ENCODE measurements at places on chromosomes 6 and 20.

- DNase-seq = no peak
These were observed 21.2 kb downstream of the RSPH3 start for GRCh38 chr6:158978757-158979156.

- no peak for DNase-seq
These were observed 3.9 kb downstream of the SLC29A1 start for GRCh38 chr6:44227148-44227793.

DNA sequence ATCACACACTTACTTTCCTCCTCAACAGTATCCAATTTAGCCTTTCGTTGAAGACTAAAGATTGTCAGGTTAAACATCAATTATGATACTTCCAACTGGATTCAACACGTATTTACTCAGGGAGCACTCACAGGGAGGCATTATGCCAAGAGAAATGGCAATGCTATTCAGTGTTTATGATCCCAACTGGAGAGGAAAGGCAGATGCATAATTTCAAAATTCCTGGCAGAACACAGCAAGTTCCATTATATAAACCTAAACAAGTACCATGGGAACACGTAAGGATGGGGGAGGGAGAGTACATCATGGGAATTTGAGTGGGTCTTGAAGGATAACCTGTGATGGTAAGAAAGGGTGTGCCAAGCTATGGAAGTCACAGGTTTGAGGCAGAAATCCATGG, 112.7 kb downstream of the ISM1 start:
- no peak for DNase-seq

GRCh38 chr6:43489277-43490072, 12.1 kb downstream of the TJAP1 start:
- no peak for DNase-seq

DNA sequence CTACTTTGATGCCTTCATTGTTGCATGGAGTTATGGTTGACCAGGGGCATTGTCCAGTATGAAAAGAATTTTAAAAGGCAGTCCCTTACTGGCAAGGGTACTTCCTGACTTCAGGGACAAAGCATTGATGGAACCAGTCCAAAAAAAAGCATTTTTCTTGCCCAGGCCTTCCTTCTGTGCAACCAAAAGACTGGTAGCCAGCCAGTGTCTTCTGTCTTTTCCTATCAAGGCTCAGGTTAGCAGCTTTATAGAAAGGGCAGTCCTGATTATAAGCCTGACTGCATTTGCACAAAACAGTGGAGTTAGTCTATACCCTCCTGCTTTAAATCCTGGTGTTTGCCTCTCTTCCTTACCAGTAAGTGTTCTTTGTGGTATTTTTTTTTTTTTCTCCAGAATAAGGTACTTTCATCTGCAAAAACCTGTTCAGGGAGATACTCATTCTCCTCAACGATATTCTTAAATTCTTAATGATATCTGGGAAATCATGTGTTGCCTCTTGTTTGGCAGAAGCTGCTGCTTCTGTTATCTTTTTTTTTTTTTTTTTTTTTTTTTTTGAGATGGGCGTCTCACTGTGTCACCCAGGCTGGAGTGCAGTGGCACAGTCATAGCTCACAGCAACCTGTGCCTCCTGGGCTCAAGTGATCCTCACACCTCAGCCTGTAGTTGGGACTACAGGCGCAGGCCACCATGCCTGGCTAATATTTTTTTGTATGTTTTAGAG, 33.9 kb downstream of the SCAF8 start:
- DNase-seq = no peak

DNA sequence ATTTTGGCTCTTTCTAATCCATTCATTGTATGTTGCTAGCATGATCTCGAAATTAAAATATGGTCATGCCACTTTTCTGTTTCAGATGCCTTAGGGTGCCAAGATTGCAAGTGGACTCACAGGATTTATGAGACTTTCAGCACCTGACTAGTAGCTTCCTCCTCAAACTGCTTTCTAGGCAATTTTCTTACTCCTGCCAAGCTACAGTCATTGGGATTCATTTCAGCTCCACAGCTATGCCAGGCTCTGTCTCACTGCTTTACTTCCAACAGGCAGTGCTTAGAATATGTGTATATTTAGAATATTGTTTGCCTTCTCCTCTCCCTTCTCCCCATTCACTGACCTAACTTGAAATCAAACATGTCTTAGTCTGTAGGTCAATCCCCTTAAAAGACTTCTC, 681.4 kb downstream of the TENT5A start:
- no peak for DNase-seq

- DNase-seq = peak; percentile 10
These were observed 252.3 kb downstream of the LY86 start for GRCh38 chr6:6840831-6841291.

DNA sequence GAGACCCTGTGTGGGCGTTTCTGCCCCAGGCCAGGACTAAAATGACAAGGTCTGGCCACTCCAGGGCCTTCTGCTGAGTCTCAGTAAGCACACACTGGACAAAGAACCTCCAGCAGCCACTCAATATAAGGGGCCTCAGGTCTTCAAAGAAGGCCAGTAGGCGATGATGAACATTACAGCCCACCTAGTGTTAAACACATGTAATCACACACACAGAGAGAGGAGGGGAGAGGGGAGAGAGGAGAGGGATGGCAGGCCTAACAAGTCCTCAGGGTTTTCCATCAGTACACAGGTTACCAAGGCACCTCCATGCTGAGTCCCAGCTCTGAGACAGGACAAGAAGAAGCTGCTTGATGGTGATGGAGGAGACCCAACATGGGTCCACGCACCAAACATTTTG, 325.6 kb downstream of the PTPRT start:
- DNase-seq = no peak

DNA sequence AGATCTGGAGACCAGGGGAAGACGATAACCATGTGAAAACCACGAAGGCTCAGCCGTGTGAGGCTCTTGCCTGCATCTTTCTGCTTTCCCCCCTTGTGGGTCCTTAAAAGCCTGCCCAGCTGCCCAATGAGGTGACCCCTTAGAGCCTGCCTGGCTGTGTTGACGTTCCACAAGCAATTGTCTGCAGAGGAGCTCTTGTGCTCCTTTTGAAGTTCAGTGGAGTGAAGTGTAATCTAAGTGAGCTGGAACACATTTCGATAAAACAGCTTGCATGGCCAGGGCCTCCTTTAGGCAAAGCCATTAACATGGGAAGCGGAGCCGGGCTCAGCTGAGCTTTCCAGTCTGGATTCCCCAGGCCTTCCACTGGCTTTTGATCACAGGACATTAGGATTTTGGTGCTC, 27.3 kb upstream of the TCP11 start:
- no peak for DNase-seq

DNA sequence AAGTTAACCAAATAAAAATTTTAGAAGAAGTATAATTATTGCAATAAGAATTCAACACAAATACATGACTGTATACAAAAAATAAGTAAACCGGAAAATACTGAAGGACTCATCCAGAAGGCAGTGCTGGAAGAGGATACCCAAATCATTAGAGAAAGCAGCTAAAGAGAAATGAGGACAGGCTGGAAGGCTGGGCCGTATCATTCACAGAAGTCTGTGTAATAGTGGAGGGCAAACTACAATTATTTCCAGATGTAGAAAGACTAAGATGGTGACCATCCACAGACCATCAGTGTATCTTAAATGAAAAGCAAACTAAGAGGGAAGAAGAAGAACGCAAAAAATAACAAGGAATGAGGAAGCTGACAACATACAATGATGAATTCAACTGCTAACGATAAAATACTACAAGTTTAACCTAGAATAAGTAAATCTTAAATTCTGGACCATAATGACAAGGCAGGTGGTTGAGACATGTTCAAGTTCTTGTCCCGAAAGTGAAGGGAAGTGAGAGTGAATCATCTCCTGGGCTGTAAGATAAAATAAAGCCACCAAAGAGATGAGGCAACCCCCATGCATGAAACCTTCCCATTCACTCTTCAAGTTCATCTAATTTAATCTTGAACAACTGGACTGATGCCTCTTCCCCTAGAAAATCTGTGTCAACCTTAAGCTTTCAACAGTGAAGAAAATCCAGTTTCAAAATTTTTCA, 71.5 kb downstream of the SLC23A2 start:
- no peak for DNase-seq

- DNase-seq = no peak
These were observed 130.0 kb downstream of the ERMARD start for GRCh38 chr6:169881398-169881797.

- no peak for DNase-seq
These were observed 257.7 kb upstream of the OPRM1 start for GRCh38 chr6:153781306-153781705.

DNA sequence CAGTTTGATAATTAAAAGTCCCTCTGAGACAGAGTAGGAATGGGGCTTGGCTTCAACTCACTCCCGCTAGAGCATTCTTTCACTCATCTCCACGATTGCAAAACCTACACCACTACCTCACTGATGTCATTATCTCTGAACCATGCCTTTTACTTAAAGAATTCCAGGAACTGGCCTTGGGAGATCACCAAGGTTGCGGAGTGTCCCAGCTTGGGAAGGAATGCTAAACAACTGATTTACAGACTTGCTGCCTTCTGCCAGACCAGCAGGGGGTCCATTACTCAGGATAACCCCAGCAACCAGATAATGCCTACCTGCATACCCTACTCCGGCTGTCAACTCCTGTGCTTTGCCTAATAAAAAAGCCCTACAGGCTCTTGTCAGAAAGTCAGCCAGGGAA, 102.2 kb upstream of the RALGAPA2 start:
- no peak for DNase-seq

DNA sequence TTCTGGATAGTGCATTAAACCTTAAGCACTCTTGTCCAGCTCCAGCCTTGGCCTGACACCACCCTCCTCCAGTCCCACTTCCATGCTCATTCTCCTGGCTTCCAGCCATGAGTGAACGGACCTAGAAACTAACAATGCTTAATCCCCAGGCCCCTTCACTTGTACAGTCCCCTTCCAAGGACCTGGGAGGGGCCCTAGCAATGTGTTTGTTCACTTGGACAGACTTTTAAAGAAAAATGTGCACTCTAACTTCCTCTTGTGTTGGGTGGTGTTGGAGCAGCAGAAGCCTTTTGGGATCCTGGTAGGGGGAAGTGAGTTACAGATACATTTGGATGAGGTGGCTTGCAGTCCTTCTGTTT, 48.9 kb upstream of the CCN6 start:
- DNase-seq = no peak

GRCh38 chr20:16314320-16314719, 258.9 kb downstream of the KIF16B start:
- no peak for DNase-seq

GRCh38 chr20:33373735-33374605, 27.3 kb downstream of the CDK5RAP1 start:
- no peak for DNase-seq

GRCh38 chr6:5192135-5192794, 68.5 kb downstream of the LYRM4 start:
- DNase-seq = no peak

DNA sequence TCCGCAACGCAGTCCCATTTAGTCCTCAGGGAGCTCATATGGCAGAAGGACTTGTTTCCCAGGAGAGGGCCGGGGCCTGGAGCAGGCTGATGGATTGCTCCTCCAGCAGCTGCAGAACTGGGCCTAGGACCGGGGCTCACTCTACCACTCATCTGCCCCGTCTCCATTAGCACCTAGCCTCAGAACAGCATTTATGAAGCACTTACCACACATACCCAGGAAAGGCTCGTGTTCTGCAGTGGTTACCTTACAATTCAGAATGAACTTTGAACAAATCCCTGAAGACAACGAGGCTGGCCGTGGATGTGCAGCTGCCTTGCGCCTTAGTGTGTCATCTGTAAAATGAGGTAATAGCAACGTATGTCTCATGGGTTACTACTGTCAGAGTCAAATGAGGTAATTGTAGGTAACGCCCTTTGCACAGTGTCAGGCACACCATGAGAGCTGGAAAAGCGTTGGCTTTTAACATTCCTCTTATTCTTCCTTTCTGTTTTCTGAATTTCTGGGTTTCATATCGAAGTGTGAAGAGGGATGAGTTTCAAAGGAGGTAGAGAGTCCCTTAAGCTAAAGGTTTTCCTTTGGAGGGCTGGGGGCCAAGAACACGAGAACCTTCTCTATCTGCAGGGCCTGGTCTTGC, 46.3 kb upstream of the CD93 start:
- no peak for DNase-seq

GRCh38 chr6:141552463-141552862, 580.3 kb upstream of the GJE1 start:
- DNase-seq = peak; percentile 13

GRCh38 chr20:19932170-19932667, 84.9 kb upstream of the NAA20 start:
- no peak for DNase-seq

GRCh38 chr20:53150532-53150931, 178.4 kb downstream of the TSHZ2 start:
- no peak for DNase-seq

DNA sequence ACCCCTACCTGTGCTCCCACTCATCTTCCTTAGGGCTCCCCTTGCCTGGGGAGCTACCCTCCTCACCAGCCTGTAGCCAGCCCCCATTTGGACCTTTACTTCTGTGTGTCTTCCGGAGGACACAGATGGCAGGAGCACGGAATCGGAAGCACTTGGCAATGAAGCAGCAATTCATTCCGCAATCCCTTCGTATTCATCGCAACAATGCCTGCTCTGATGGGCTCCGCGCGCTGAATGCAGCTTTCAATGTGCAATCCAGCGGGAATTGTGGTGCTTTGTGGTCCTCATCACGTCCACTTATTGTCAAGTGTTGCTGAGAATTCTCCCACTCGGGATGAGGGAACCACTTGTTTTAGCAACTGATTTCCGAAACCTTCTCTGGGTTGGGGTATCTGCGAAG, 336.0 kb downstream of the DHX35 start:
- no peak for DNase-seq

DNA sequence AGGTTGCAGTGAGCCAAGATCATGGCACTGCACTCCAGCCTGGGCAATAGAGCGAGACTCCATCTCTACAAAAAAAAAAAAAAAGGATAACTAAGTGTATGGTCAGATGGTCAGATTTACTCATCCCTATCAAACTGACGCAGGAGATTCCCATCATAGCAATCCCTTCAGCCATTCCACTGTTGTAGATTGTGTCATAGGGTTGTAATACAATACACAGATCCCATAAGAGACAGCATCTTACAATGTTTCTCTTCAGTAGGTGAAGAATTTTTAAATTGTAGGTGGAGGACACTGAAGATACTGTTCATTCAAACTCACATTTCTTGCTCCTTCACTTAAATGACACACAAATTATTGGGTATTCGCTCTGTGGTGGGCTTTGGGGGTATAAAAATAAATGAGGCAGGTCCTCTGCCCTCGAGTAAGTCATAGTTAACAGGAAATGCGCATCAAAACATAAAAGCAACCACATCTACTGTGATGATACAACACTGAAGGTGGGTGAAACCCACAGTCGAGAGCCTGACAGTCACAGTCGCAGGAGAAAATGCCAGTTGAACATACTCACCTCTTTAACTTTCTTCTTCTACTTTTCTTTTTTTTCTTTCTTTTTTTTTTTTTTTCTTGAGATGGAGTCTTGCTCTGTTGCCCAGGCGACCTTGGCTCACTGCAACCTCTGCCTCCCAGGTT, 205.5 kb downstream of the ZNF217 start:
- peak; percentile 27 for DNase-seq

GRCh38 chr6:47357827-47358226, 48.1 kb upstream of the TNFRSF21 start:
- no peak for DNase-seq

- DNase-seq = no peak
These were observed 8.0 kb downstream of the PNISR start for GRCh38 chr6:99416892-99417767.

- no peak for DNase-seq
These were observed 32.5 kb downstream of the ADGRG6 start for GRCh38 chr6:142334294-142334693.

GRCh38 chr6:39088331-39088730, 26.7 kb downstream of the SAYSD1 start:
- DNase-seq = no peak

Data from CD4-positive, alpha-beta T cell treated with Interleukin-2 at 100 ng/mL for 4 hours (primary cell).